Suppressor macrophage (primary cell): ENCODE measurements at places on chromosomes 7 and 10.

GRCh38 chr7:158428131-158428836 lies 159.3 kb downstream of the PTPRN2 start:
- no peak for DNase-seq

DNA sequence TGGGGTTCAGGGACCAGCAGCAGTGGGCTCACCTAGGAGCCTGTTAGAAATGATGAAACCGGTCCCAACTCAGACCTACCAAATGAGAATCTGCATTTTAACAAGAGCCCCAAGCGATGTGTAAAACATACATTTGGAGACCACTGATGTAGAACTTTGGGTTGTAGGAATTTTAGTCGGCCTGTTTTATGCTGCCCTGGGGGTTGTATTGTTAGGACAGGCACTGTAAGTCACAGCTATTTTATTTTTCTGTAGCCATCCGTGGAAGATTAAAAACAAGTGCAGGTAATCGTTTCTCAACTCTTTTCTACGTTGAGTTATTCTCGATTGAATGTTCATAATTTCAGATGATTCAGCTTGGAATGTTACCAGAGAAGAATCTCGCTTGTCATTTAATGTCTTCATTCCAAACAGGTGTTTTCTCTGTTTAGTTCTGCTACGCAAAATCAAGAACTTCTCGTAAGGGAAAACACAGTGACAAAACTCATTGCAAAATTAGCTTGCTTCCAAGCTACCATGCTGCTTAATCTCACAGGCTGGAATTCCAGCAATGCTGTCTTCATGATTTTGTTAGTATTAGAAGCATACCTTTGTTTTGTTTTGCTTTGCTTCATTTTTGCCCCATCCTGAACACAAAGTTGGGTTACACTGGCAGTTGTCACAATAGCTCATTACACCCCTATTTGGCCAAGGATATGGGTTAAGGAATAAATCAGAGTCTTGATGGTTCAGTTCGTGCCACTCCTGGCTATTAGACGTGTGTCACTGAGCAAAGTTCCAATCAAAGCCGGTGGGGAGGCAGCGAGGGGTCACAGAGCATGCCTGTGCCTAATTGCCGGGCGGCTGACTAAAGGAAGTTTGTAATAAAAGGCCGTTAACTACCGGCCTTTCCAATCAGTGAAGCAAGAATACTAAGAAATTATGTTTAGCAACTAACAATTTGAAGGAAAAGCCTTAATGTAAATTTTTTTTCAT lies 676.9 kb downstream of the GATA3 start:
- DNase-seq, result no peak

GRCh38 chr10:110165239-110165638 lies 42.2 kb upstream of the MXI1 start:
- no peak for DNase-seq

DNA sequence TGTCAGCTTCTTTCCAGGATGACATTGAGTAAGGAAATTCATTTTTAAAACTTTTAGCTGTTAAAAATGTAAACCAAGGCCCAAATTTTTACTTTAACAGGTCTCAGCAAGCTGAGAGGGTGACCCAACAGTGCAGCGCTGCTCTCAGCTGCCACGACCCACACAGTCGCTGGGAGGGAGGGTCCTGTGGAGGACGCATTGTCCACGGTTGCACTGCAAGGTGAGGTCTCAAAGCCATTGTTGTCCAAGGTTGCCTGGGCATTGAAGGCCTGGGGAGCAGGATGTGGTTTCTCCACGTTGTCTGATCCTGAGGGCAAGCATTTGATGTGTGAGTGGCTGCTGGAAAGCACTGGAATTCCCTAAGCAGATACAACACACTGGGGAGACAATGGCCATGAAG lies 15.1 kb upstream of the VIPR2 start:
- no peak for DNase-seq

- DNase-seq, result no peak
These were observed 441.5 kb upstream of the ETV1 start for GRCh38 chr7:14430926-14431325.

- DNase-seq, result no peak
These were observed 11.2 kb upstream of the NUPR2 start for GRCh38 chr7:56127241-56127975.

GRCh38 chr10:118239236-118239630 lies 102.9 kb downstream of the FAM204A start:
- DNase-seq, result no peak

GRCh38 chr10:101643546-101643945 lies 51.4 kb downstream of the FBXW4 start:
- DNase-seq, result no peak
